ENCODE measurements at places on chromosomes 11 and 22. TPM values are rescaled to one million over a fixed set of nuclear protein-coding genes. Genes with fewer than 3 reads are reported as not detected.

KDM4E gene
- not detected for total RNA-seq

TSSC4 gene
- 66.7 TPM for total RNA-seq

AASDHPPT gene
- 43.4 TPM for total RNA-seq

DNA sequence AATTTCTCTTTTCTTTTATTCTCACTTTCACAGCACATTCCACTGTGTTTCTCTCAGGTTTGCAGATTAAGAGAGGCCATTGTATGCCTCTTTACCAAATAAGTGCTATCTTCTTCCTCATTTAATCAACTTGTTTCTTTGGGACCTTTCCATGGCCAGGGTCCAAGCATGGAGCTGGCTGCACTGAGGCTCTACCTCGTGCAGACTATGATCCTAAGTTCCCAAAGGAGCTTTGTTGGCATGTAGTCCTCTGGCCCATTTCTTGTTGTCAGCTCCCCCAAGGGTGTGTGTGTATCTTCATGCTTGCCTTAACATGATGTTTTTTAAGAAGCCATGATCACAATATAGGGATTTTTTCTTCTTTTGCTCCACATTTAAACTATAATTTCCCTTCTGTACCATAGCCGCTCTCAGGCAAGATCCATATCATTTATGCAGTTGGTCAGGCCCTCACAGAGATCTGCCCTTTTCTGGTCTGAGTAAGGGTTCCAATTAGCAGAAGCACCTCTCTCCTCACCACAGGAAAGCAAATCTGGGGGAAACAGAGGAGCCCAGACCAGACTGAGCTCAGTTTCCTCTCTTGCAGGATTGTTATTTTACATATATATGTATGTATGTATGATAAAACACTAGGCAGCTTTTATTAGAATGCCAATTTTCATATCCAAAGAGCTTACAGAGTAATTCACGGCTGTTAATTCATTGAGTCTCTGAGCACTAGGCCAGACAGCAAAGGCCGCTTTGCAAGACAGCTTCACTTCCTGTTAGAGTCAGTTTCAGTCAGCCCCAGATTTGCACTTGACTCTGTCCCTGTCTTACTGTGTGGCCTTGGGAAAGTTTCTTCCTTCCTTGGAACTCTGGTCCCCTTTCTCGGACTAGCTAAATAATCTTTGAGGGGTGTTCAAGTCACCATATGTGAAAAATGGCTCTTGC lies 34.3 kb downstream of the CYB5R2 start:
- DNase-seq, result no peak

- no peak for DNase-seq
Observed at GRCh38 chr11:102184269-102184987, 74.2 kb downstream of the YAP1 start.

- no peak for DNase-seq
Observed at GRCh38 chr11:794766-795633, 3.1 kb downstream of the SLC25A22 start.

- no peak for DNase-seq
Observed at GRCh38 chr11:37657645-37658044, 1059.6 kb upstream of the RAG2 start.

GRCh38 chr22:38631724-38632123 lies 24.5 kb downstream of the FAM227A start:
- no peak for DNase-seq

Data from foreskin keratinocyte (primary cell).